ENCODE measurements at places on chromosomes 2 and 18.

DNA sequence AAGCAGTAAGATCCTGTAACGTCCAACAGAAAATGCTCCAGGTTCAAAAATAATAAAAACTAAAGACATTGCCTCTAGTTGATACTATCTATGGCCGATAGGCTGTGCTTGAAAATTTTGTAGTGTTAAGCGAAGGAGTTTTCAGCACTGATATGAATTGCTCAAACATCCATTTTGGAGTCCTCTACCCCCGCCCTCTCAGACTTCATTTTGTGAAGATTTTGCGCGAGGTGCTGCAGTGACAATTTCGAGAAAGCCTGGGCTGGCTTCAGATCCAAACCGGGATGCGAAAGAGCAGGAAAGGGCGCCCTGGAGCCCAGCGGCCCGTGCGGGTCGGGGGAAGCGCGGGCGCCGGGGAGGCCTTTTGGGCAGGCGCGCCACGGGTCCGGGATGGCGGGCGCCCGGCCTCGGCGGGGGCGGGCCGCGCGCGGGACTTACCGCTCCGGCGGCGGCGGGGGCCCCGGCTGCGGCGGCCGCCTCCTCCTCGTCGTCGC is 1.8 kb downstream of the SP3 start:
- peak; percentile 67 for DNase-seq

GRCh38 chr2:112701052-112701451 is 19.8 kb upstream of the NT5DC4 start:
- DNase-seq = no peak

GRCh38 chr2:138823666-138824065 is 43.5 kb upstream of the NXPH2 start:
- DNase-seq = no peak

- no peak for DNase-seq
Observed at GRCh38 chr18:74377776-74378175, 62.1 kb downstream of the C18orf63 start.

DNA sequence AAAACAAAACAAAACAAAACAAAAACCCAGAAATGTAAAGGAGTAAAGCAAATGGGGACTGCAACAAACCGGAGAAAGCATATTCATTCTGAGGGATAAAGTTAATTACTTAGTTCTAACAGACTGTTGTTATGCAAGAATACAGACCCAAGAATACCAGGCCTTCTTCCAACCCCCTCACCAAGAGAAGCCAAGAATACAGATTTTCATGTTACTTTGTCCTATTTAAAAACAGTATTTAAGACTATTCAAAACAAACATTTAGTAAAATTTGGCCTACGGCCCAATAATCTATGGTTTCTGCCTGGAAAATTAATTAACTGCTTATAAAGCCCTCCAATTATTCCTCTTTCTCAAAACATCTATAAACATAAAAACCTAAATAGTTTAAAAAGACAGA is 91.4 kb downstream of the USP34 start:
- DNase-seq = no peak

DNA sequence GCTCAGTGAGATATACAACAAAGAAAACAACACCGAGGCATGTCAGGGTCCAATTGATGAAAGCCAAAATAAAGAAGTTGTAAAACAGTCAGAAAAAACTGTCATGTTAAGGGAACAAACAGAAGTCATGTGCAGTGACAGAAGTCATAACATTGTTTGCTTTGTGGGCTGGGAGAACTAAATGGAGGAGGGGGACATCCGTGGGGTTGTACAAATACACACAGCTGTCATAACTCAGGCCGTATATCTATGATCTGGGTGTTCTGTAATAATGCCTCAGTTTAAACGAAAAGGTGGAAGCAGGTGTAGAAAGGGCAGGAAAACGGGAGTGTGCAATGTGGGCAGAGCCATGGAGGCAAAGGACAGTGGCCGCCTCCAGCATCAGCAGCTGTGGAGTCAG is 27.3 kb downstream of the TIMM21 start:
- no peak for DNase-seq

- peak; percentile 96 for DNase-seq
Observed at GRCh38 chr2:38690499-38691420, 24.8 kb downstream of the GALM start.

- DNase-seq = no peak
Observed at GRCh38 chr2:21095178-21095577, 28.6 kb upstream of the TDRD15 start.

DNA sequence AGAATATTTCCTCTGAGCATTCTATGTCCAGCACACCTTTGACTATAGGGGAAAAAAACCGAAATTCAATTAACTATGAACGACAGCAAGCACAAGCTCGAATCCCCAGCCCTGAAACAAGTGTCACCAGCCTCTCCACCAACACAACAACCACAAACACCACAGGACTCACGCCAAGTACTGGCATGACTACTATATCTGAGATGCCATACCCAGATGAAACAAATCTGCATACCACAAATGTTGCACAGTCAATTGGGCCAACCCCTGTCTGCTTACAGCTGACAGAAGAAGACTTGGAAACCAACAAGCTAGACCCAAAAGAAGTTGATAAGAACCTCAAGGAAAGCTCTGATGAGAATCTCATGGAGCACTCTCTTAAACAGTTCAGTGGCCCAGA is 79.4 kb upstream of the FAM117B start:
- DNase-seq = no peak

DNA sequence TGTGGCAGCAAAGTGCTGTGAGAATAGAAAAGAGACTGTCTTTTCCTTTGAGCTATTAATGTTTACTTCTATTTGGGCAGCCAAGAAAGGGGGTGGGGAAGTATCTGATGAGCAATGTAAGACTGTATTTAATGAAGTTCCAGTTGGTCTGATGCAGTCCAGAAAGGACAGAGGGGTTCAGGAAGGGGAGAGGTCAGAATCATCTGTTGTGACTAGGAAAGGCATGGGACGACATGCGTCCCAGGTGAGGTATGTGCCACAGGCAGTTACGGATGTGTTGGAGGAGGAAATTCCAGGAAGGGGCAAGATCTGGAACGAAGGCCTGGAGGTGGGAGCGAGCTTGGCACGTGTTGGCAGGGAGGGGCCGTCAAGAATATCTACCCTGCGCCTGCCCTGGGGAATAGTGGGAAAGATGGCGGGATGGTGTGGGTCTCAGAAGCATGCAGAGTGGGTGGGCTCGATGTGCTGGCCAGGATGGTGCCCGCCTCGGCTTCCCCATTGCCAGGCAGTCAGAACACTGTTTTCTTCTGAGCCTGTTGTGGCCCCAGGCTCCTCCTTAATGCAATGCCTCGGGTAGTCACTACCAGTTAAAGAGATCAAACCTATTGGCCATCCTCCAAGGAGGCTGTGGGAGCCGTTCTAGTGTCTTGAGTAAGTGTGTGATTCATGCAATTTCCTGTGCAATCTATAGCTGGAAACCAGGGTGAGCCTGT is 57.8 kb upstream of the TXNDC2 start:
- peak; percentile 99 for DNase-seq

- no peak for DNase-seq
Observed at GRCh38 chr2:25685741-25686140, 12.4 kb upstream of the DTNB start.

DNA sequence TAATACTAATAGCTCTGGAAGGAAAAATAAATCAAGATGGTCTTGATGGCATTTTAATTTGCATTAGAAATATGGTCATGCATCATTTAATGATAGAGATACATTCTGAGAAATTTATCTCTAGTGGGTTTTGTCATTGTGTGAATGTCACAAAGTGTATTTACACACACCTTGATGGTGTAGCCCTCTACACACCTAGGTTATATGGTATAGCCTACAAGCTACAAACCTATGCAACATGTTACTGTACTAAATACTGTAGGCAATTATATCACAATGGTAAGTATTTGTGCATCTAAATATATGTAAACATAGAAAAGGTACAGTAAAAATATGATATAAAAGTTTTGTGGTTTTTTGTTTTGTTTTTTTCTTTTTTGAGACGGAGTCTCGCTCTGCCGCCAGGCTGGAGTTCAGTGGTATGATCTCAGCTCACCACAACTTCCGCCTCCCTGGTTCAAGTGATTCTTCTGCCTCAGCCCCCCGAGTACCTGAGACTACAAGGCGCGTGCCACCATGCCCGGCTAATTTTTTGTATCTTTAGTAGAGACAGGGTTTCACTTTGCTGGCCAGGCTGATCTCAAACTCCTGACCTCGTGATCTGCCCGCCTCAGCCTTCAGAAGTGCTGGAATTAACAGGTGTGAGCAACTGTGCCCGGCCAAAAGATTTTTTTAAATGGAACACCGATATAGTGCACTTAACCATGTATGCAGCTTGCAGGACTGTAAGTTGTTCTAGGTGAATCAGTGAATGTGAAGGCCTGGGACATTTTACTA is 83.7 kb upstream of the UBXN4 start:
- no peak for DNase-seq

Measured in bronchial epithelial cell (primary cell).